ENCODE measurements at places on chromosomes 2 and 18. TPM values are rescaled to one million over a fixed set of nuclear protein-coding genes. Genes with fewer than 3 reads are reported as not detected.

DNA sequence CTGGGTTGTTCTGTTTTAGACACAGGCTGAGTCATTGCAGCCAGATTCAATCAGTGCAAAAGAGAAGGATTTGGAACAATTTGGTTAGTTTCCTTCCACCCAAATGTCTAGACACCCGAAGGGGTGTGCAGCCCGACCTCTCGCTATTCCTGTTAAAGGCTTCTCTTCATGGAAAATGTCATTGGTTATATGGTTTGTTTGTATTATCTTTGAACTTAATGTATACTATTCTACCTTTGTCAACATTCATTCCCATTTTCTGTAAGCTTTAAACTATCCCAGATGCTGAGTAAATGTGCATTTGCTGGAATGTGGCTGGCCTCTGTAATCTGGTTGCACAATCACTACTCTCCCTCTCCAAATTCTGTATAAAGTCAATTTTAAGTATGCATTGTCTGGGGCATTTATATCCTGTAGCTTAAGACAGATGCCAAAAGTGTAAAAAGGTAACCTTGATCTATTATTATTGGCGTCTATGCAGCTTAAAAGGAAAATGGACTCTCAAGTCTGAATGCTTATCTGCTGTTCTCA lies 80.4 kb upstream of the RND3 start:
- DNase-seq: no peak

- DNase-seq: no peak
Measured at GRCh38 chr2:133789743-133790142, 221.5 kb upstream of the NCKAP5 start.

GRCh38 chr2:137187216-137187615 lies 421.9 kb downstream of the THSD7B start:
- DNase-seq: no peak

DNA sequence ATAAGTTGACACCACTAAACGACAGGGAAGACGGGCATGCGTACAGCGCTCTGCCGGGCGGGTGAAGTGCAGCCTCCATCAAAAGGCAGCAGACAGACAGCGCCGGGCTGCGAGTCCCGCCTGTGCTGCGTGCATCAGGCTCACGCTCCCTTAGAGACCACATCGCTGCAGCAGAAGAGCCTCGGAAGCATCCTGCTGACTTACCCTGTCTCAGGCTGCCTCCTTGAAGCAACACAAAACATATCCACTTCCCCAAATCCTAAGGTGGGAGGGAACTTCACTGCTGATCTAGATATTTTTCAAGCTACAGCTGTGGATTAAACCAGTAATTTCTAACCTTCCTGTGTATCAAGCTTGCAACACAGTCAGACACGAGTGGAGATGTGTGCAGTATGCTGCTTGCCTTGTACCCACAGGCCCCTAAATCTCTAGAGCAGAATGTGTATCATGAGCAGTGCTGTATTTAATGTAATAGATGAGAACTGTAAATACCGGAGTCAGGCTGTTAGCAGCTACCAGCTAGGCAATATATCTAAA lies 6.4 kb downstream of the MYT1L start:
- no peak for DNase-seq

DNA sequence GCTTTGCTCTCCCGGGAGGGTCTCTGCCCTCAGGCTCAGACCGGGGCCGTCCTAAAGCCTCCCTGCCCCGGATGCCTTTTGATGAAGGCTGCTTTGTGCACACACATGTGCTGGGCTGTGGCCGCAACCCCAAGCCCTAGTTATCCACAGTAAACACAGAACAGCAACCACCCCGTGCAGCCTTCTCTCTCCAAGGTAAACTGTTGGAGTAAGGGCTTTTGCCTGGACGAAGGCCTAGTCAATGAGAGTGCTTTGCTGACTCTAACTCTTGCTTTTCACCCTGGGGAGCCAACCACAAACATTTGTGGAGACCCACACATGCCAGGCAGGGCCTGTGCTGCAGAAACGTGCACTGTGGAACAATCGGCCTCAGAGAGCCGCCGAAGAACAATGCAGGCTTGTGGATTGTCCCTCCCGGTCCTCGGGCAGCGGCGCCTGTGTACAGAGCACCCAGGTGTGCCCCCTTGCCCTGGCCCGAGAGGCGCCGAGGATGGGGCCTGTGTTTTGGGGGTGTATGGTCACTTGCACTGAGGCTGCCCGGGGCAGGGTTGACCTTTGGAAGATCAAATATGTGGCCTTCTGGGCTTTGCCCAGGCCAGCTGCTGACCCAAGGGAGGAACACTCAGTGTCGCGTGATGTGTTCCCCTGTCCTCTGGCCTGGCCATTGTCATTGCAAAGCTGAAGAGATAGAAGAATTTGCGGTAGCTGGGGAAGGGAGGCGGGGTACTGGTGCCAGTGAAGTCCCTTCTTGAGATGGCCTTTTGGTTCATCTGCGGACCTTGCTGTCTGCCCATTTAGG lies 37.0 kb downstream of the CTIF start:
- DNase-seq: no peak

- DNase-seq: no peak
Measured at GRCh38 chr18:77622009-77622692, 372.5 kb downstream of the GALR1 start.

- no peak for DNase-seq
Measured at GRCh38 chr2:181371782-181372645, 85.2 kb upstream of the ITGA4 start.

- no peak for DNase-seq
Measured at GRCh38 chr2:79935771-79936657, 368.5 kb downstream of the LRRTM1 start.

GRCh38 chr18:26159353-26159752 lies 25.7 kb downstream of the PSMA8 start:
- DNase-seq: no peak

GRCh38 chr2:121771976-121772742 lies 16.7 kb downstream of the TSN start:
- no peak for DNase-seq

GRCh38 chr2:44531289-44531688 lies 169.5 kb downstream of the CAMKMT start:
- no peak for DNase-seq

DNA sequence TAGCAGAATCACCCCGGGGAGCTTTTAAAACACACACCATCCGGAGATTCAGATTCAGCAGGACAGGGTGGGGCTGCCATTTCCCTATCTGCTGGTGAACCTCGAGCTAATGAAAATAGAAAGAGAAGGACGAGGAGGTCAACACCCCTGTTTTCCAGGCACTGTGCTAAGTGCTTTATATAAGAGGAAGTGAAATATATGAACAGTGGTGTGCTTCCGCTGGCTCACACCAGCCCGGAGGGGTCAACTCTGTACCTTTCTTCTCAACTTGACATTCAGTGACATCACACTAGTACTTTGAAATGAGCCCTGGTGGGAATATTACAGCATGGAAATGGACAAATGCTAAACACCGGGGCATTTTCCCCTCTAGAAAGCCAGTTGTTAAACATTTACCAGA lies 108.3 kb upstream of the LTBP1 start:
- DNase-seq: no peak

DNA sequence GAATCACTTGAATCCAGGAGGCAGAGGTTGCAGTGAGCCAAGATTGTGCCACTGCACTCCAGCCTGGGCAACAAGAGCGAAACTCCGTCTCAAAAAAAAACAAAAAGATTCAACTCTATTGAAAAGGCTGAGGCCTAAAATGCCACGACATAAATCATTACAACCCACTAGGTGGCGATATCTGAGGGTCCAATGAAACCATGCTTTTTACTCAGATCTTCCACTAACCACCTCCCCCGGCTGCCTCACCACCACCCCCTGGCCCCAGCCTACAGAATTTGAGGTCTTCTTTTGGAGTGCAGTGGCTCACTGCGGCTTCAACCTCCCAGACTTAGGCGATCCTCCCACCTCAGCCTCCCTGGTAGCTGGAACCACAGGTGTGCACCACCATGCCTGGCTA lies 57.5 kb downstream of the AP1S3 start:
- no peak for DNase-seq

DNA sequence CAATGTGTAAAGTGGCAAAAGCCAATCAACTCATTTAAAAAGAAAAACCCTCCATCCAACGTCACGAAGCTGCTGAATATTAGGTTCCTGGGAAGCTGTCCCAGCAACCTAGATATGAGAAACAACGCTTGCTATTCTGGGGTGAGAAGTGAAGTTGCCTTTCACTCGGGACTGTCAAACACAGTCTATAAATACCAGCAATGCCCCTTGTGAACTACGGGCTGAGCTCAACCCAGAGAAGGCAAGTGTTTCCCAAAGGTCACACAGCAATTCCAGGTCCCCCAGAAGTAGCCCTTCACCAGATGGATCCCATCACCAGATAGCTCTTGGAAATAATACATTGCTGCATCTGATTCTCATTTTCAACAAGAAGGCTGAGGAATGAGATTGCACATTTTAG lies 67.9 kb downstream of the BCL11A start:
- no peak for DNase-seq

DNA sequence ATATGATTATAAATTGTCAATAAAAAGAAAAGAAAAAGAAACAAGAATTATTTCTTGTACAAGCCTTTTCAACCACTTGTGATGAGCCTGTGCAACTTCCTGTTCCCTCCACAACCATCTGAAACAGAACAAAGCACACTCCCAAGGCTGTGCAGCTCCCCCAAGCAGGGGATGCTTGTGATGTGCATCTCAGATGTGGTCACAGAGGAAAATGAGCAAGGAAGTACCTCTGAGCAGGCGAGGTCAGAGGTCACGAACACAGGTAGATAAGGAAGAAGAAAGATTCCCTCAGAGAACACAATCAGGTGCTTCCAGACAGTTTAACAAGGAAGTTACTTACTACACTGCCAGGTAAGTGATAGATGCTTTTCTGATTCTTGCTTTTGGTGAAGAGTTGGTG lies 274.8 kb upstream of the SLC39A10 start:
- no peak for DNase-seq

DNA sequence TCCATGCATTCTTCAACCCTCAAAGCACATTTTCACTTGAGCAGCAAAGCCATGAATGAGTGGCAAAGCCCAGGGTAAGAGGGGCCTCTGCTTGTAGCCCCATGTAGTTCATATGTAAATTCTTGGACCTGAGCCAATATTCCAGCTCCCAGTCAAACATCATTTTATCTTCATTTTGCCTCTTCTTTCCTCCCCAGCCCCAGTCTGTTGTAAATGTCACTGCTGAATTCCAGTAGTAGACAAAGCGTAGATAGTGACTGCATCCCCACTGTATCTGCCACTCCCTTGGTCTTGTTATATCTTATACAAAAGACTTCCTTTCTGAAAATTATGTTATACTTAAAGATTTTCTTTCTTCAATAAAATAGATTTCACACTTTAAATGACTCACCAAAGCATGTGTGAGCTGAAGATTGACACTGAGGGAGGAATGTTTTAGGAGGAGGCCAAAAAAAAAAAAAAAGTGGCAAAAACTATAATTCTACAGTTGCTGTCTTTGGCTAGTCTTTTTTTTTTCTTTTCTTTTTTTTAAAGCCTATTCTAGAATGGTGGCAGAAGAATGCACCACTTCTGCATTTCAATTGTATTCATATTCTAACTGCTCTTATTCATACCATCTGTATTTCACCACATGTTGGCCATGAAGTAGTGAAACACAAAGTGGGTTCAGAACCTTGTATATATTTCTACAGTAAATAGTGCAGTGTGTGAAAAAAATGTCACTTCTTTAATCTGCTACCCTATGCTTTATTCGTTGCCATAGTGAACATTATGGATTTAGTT lies 306.1 kb downstream of the CPS1 start:
- DNase-seq: no peak

DNA sequence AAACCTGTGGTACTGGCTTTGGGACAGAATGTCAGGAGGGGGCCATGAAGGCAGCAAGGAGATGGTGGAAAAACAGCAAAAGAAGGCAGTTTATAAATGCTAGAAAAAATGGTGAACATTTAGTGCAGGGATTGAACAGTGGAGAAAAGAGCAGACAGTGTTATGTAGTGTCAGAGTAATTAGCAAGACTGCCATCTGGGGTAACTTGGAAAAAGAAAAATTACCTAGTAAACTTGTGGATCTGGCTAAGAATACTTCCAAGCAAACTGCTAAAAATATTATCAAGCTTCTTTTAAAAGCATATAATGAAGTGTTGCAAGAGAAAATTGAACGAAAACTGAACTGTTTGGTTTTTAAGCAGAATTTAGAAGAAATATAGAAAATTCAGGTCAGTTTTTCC lies 267.8 kb downstream of the INSIG2 start:
- DNase-seq: no peak

DNA sequence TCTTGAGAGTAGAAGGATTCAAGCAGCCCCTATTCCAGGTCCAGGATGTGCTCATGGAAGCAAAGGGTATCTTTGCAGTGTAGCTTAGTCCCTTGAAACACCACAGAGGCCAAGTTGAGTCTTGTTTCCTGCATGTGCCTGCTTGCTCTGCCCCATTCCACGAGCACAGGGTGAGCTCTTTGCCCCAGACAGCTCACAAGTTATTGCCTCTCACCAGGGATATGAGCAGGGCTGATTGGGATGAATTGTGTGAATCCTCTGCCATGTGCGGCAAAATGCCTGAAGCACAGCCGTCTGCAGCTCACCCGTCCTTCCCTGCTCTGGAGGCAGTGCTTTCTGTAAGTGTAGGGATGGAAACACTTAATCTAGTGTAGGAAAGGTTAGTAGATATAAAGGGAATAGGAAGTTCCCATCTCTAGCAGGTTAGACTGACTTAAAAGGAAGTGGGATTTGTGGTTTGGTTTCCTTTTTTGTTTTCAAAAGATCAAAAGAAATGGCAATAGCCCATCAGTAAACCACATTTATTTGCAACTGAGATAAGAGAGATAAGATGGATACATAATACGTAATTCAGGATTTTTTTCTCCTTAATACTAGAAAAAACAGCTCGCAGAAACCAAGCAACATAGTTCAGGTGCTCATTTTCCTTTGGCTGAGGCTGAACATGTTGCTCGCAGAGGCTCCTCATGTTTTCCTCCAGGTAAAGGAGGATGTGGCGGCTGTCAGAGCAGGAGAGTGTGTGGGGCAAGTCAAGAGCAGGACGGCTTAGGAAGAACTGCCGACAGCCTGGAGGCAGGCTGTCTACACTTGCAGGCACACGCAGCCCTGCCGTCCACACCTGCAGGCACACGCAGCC lies 41.4 kb downstream of the TMEM182 start:
- peak; percentile 78 for DNase-seq

- DNase-seq: peak; percentile 79
Measured at GRCh38 chr2:9178904-9179571, 27.6 kb upstream of the ASAP2 start.

CTLA4 gene
- 0.44 TPM for total RNA-seq

ITPRIPL1 gene
- total RNA-seq: 1.7 TPM

ZNF385B gene
- total RNA-seq: 0.83 TPM

RFTN2 gene
- total RNA-seq: 7.0 TPM

ANKRD53 gene
- 1.8 TPM for total RNA-seq

HOXD3 gene
- total RNA-seq: 28.2 TPM

FLACC1 gene
- total RNA-seq: 4.4 TPM

ACVR1C gene
- 0.81 TPM for total RNA-seq

ZSWIM2 gene
- total RNA-seq: not detected

VPS54 gene
- 27.5 TPM for total RNA-seq

COPS9 gene
- total RNA-seq: 88.1 TPM

GALNT14 gene
- total RNA-seq: 7.0 TPM

UGT1A6 gene
- total RNA-seq: 134 TPM

POTEJ gene
- total RNA-seq: not detected

VSNL1 gene
- 0.39 TPM for total RNA-seq
